Fibroblast of the aortic adventitia (primary cell): ENCODE measurements at places on chromosomes 1 and 21. TPM values are rescaled to one million over a fixed set of nuclear protein-coding genes. Genes with fewer than 3 reads are reported as not detected.

GRCh38 chr1:180278596-180279395, 48.7 kb downstream of the LHX4 start:
- DNase-seq: no peak

The RYR2 gene
- 0.25 TPM in 1 of 2 replicates, not detected in the other for total RNA-seq

The BLACAT1 gene
- 0.09 TPM in 1 of 2 replicates, not detected in the other for total RNA-seq

The ADORA1 gene
- total RNA-seq: 0.72 and 6.5 TPM in 2 replicates

The LCE3E gene
- not detected in 2 replicates for total RNA-seq

- DNase-seq: peak; percentile 96
These were observed 20.9 kb upstream of the RGL1 start for GRCh38 chr1:183783767-183784637.

- DNase-seq: no peak
These were observed 108.6 kb downstream of the SIM2 start for GRCh38 chr21:36807422-36807928.

GRCh38 chr1:211337430-211338223, 11.0 kb downstream of the TRAF5 start:
- DNase-seq: no peak

DNA sequence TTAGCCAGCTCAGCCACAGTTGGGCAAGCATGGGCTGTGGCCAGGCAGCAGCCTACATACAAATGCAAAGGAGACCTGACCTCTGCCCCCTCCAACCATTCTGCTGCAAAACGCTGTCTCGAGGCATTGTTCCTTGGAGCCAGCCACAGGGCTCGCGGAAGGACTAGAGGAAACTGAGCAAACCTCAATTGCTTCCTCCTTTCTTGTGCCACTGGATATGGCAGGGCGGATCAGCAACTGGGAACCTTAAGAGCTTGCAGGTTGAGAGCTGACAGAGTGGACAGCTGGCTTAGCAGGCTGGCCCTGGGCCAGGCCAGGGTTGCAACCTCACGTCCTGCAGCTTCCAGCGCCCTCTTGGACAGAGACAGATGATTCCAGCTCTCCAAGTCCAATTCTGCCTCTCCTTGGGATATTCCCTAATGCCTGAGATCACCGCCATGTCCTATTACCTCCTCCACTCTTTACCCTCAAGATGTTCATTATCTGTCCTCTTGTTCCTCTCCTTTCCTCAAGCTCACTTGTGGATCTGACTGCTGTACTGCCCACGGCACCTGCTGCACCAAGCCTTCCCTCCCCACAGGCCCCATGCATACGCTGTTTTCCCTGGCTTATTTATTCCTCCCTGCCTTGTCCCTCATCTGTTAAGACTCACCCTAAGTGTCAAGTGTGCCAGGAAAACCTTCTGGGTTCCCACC, 67.5 kb downstream of the SDC3 start:
- DNase-seq: no peak

The EFNA3 gene
- total RNA-seq: 0.90 TPM in 1 of 2 replicates, not detected in the other

GRCh38 chr1:201594575-201595245, 55.8 kb downstream of the NAV1 start:
- DNase-seq: peak; percentile 48

The FBXO44 gene
- 8.1 and 16.0 TPM in 2 replicates for total RNA-seq

The LCE1A gene
- total RNA-seq: not detected in 2 replicates

- DNase-seq: peak; percentile 36
These were observed at the start of gene NCF2 for GRCh38 chr1:183590244-183591191. Gene NCF2 (minus strand): TSS chr1:183590459. CDS start chr1:183590329, 130 bp downstream.

The TRAPPC10 gene
- 25.3 and 43.1 TPM in 2 replicates for total RNA-seq
